ENCODE measurements at places on chromosomes 13 and 19.

- DNase-seq = peak; percentile 56
Measured at GRCh38 chr19:18364826-18365528, 21.0 kb upstream of the GDF15 start.

DNA sequence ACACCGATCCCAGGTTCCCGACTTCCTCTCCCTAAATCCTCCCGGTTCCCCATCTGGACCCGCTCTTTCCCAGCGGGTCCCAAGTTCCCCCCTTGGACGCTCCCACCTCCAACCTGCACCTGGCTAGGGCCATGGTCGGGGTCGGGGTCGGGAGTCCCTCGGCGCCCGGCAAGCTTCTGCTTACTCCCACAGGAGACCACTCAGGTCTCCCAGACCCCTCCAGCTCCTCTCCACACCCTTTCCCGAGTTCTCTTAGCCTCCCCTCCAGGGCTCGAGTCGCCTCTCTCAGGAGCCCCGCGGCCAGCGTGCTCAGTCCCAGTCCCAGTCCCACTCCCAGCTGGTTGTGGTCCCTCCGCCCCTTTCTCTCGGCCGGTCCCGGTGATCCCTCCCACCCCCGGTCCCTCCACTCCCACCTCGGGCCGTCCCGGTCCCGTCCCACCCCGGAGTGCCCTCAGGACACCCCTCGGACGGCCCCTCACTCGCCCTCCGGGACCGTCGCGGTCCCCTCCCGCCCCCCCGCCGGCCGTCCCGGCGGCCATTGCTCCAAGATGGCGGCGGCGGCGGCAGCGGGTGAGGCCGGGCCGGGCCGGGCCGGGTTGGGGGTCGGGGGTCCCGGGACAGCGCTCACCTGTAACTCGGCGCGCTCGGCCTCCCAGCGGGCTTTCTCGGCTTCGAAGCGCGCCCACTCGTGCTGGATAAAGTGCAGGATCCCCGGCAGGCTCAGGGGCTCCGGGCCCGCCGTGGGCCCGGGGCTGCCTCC is at the start of gene FKRP:
TSS of gene FKRP (plus strand) at position 537 of the 760 bp plus-strand sequence. CDS start 9,394 bp downstream, outside the sequence.
- peak; percentile 86 for DNase-seq

DNA sequence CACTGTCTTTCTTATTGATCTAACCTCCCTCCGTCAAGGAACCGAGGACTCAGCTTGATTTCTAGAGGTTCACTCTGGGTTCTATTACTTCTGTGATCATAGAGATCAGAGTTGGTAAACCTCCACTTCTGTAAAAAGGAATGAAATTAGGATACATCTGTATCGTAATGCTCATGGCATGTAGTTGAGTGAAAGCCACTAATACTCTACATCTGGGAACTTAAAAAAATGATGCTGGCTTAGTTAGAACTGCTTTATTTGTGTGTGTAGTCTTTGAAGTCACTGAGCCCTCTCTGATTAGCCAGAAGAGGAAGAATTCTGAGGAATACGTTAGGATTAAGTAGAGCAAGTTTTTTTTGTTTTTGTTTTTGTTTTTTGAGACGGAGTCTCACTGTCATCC is 140.8 kb downstream of the GGACT start:
- no peak for DNase-seq

GRCh38 chr19:23716792-23717191 is 29.8 kb upstream of the ZNF675 start:
- no peak for DNase-seq

GRCh38 chr19:2016041-2016807 is 710 bp upstream of the BTBD2 start:
- peak; percentile 84 for DNase-seq

DNA sequence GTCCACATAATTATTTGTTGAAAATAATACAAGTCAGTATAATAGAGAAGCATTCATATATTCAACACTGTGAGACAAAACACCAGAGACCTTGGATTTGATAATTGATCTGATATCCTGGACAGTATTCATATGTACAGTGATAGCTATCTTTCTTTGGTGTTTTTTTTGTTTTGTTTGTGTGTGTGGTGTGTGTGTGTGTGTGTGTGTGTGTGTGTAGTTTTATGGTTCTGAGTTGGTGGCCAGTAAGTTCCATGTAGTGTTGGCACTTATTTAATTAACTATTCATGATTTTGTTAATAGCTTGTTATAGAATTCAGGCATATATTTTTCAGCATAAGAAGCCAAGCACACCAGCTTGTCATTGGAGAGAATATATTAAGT is 1.6 kb upstream of the ANGPTL6 start:
- DNase-seq = no peak

GRCh38 chr19:43353606-43354304 is at the start of gene CD177:
TSS of gene CD177 (plus strand) at chr19:43353686. CDS start at chr19:43353715, 29 bp downstream.
- DNase-seq = no peak

GRCh38 chr19:768424-768823 is 17.5 kb downstream of the MISP start:
- DNase-seq = no peak

- no peak for DNase-seq
Measured at GRCh38 chr19:30719189-30719998, 347.2 kb downstream of the ZNF536 start.

GRCh38 chr19:49879243-49879963 is 1.9 kb downstream of the TBC1D17 start:
- no peak for DNase-seq

- DNase-seq = no peak
Measured at GRCh38 chr19:58284199-58284598, 5.4 kb downstream of the ZNF8 start.

- no peak for DNase-seq
Measured at GRCh38 chr13:20408181-20408580, 117.5 kb downstream of the CRYL1 start.

DNA sequence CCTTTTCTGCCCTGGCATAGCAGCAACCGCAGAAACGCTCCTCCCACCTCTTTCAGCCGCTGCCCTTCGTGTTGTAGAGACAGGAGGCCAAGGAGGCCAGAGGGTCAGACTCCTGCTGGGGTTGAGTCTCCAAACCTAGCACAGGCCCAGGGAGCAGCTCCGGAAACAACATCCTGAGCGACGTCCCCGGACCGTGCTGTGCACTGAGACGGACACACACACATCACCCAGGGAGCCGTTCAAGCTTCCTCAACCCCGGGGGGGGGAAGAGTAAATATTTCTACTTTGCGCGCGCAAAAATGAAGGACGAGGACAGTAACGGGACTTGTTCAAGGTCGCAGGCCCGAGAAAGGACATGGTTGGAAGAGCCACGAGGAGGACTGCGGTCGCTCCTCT is 657 bp downstream of the ZNF550 start:
- DNase-seq = peak; percentile 37

DNA sequence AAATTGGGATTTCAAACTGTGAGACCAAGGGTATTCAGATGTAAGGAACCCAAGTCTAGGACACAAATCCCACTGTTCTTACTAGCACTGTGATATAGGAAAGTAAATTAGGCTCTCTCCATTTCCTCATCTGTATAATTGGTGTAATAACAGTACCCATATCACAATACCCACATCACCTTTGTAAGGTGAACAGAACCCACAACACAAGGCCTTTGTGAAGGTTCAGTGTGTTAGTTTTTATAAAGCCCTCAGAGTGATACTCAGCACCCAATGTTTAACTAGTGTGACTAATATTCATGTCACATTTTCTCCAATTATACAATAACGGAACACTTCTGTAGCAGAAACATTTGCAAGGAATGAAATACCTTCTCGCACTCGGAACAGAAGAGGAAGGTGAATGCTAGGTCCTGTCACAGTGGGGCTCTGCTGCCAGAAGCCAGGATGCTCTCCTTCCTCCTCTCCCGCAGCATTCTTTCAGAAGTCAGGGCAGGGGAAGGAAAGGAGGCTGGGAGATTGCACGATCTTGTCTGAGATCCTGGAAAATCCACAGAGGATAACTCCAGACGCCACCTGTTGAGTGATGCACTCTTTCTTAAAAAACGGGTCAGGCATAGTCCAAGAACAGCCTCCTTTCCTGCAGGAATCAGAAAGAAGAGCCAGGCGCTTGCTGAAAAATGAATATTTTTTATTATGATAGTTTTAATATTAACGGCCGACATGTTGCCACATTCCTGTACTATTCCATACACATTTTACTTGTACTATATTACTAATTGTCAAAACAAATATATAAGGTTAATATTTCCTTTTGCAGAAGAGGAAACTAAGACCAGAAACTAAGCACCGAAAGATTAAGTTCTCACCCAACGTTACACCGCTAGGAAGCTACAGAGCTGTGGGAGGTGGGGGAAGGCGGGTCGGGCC is 762 bp downstream of the ZNF45 start:
- DNase-seq = peak; percentile 15

DNA sequence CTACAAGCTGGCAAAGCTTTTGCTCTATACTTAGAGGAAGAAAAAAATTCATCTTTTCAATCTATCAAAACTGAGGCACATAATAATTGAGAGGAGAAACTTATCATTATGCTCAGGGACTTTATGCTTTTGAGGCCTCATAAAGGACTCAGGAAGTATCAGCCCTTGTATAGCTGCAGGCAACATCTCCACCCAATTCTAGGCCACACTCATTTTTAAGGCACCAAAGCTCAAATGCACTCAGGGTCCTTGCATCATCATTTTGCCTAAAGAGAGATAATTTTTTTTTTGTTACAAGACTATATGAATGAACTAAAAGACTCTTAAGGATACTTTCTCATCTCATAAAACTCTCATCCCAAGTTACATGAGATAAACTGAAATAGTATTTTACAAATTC is 78.5 kb downstream of the PCDH9 start:
- DNase-seq = no peak

DNA sequence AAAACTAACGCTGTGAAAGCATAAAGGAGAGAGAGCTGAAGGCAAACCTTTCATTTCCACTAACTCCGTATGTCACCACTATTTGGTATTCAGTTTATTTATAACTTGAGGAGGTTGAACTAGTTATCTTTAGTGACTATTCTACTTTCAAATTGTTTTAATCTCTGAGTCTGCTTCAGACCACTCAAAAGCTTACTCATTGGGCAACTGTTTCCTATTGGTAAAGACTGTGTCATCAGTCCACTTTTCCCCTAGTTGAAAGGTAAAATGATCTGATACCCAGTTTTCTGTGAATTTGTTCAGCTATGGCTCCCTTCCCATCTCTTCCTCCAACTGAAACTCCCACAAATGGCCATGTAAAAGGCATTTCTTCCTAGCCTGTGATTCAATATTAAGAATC is 39.1 kb downstream of the TEX26 start:
- DNase-seq = no peak

DNA sequence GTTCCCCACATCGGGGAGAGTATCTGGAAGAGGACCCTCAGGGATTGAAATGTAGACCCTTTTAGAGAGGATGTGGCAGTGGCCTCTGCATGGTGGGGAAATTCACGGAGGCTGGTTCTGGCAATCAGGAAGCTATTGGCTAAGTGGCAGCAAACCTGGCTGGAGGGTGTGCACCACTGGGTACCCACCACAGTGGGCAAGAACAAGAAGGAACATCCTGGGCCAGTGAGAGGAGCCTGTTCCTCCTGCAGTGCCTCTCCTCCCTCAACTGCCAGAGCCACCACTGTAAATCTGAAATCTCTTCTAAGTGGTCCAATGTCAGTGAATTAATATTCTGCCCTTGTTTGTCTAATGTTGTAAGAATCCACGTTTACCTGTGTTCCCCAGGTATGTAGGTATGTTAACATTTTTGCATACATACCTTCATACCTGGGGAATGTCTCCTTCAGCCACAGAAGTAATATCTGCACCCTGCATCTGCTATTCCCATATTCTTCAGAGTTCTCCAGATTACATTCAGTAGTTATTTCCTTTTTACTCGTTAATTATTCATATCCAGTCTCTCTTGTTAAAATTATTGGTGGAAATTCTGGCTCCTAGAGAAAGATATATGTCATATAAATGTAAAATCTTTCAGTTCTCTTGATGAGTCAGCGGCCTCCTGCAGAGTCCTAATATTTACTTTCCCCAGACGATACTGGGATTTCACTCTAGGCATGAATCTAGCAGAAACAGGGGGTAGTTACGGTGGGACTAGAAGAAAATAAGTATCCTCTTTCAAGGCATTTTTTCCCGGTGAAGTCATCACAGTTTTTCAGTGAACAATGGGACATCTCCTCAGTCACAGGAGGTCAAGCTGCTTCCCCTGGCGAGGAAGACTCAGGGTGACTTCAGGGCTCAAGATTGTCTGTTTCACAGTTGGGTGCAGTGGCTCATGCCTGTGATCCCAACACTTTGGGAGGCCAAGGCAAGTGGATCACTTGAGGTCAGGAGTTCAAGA is 148.3 kb downstream of the MYO16 start:
- DNase-seq = no peak

DNA sequence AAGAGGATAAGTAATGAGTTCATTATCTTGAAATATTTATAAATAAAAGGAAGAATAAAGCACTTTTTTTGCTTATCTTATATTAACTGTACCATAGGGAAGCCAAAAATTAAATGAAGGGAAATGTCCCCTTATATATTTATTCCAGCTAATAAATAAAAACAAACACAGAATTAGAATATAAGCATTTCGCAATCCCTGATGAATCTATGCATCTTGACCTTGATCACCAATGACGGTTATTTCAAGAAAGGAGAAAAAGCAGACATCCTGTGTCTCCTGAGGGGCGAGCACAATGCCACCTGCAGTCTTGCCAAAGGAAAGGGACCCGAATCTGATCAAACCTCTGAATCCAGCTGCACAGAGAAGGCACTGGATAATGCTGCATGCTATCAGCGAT is 29.3 kb upstream of the IRS2 start:
- DNase-seq = no peak

GRCh38 chr19:29115181-29115580 is 97.8 kb downstream of the UQCRFS1 start:
- DNase-seq = no peak

GRCh38 chr13:107258599-107259187 is 690.8 kb upstream of the ARGLU1 start:
- DNase-seq = no peak

- DNase-seq = no peak
Measured at GRCh38 chr13:77349365-77349764, 22.5 kb upstream of the MYCBP2 start.

- DNase-seq = peak; percentile 83
Measured at GRCh38 chr19:28633319-28634018, 579.5 kb downstream of the UQCRFS1 start.

Data from K562 (cell line).